Stimulated activated CD4-positive, alpha-beta T cell treated with anti-CD3 and anti-CD28 coated beads, Interleukin-4, amount 100 ng/mL, for 4 hours (primary cell): ENCODE measurements at places on chromosomes 4 and X.

DNA sequence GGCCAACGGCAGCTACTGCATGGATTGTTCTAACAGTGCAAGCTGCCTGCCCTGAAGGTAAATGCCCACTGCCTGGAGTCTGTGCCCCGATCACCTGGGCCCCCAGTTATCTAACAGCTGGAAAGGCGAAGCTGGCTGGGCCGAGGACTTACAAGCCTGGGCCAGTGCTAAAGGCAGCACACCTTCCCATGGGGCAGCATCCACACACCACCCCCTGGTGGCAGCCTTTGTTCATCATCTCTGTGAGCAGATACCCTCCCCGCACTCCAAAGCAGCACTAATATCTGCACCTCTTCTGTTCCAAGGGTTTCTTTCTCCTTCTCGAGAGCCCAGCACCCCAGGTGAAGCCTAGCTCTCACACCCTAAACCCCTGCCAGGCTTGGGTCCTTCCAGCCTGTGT lies 7.6 kb downstream of the SLC2A9 start:
- peak; percentile 22 for DNase-seq

- DNase-seq = no peak
These were observed 37.0 kb downstream of the ZFP42 start for GRCh38 chr4:188032583-188032982.

- no peak for DNase-seq
These were observed 72.4 kb upstream of the GATB start for GRCh38 chr4:151833174-151833573.

- no peak for DNase-seq
These were observed 138.7 kb downstream of the FRYL start for GRCh38 chr4:48641401-48641800.

DNA sequence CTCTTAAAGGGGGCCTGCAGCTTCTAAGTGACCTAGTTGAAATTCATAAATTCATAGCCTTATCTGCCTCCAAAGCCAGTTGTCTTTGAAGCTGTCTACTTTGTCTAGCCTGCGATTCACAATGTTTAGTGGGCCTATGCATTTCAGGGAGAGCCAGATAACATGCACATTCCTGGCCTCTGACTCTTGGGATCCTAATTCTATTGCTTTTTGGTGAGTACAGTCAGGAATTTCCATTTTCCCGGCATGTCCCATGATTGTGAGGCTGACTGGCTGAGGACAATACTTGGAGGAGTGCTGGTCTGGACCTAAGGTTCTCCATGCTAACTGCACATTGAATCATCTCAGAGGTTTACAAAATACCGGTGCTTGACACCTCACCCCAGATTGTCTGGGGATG lies 155.0 kb downstream of the MSL3 start:
- DNase-seq = no peak

- DNase-seq = no peak
These were observed 367.6 kb downstream of the ARHGAP24 start for GRCh38 chr4:85842540-85842939.

GRCh38 chr4:101954975-101955678 lies 164.6 kb downstream of the BANK1 start:
- DNase-seq = no peak

DNA sequence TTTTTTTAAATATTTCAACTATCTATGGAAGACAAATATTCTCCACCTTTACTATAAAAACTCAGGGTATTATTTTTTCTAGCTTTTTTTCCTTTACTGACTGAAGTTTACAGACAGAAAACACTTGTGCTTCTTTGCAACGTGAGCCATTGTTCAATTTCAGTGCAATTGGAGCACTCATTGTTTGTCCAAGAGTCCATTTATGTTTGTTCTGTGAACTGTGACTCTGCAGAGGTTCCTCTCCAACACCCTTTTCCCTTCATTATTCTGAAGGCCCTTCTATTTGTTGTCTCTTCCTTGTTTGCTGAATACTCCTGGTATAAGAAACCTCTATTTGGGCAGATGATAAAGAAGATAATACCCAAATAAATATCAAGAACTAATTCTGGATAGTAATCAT lies 37.4 kb downstream of the DAPP1 start:
- DNase-seq = no peak

DNA sequence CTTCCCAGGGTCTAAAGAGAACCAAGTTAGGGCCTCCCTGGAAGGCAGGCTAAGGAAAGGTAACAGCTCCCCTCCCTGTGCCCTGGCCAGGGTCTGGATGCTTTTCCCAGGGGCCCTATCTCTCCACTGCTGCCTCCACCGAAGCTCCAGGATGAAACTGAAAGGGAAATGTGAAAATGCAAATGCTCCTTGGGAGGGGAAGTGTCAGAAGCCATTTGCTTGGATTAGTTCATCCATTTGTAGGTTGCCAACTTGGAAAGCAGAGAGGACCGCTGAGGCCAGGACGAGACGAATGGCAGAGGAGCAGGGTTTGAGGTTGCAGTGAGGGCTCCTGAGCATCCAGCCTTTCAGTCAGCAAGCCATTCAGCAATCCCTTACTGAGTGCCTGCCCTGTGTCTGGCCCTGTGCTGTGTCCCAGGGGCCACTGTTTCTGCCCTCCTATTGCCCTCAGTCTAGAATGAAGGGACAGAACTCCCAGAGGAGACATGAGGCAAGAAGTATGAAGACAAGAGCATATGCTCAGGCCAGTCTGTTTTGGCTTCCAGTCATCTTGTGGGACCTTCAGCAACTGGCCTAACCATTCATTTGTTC lies 45.9 kb upstream of the PGRMC1 start:
- DNase-seq = no peak

DNA sequence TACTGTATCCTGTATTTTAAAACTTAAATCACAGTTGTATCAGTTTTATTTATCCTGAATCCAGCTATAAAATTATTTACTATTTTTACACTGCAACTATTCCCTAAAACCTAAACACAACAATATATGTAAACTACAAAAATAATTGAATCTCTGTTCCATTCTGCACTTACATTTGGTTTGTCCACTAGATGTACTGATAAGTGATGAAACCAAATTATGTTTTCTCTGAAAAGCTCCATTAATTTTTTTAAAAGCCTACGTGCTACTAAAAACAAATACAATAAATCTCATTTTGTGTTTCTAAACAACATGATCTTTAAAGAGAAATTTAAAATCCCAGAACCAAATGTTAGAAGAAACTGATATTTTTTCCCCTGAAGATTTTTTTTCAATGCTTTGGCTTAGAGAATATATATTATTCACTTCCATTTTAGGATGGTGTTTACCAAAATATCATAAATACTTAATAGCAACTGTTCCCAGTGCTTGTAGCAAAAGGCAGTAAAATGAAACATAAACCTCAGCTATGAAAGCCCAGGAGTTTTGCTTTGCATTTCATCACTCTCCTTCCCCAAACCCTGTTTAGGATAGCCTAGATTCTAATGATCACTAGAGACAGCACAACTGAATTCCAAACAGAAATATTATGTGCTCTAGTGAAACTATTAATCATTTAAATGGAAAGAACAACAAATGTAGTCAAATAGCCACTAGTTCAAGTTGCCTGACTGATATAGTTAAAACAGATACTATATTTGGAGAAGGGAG lies 19.7 kb downstream of the ANTXR2 start:
- no peak for DNase-seq

DNA sequence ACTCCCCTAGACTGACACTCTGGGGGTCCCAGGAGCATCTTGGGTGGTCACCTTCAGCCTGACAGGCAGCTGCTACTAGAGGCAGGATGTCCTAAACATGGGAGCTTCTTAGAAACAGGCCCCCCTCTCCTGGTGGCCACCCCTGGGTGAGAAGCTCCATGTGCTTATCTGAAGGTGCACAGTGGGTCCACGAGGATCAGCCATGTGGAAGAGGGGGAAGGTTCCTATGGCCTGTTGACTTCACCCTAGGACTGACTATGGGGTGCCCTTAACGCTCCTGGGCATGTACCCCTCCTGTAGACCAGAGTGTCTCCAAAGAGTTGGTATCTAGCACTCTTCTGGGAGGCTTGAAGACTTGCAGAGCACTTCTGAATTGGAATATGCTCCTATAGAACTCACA lies 22.9 kb upstream of the WDR1 start:
- no peak for DNase-seq

GRCh38 chrX:15749642-15750610 lies 11.9 kb downstream of the CA5B start:
- DNase-seq = no peak

GRCh38 chrX:153665726-153666306 lies 7.8 kb downstream of the PNCK start:
- DNase-seq = no peak

- DNase-seq = no peak
These were observed 17.6 kb upstream of the KIAA1210 start for GRCh38 chrX:119145241-119145653.

GRCh38 chr4:25493466-25493865 lies 116.4 kb downstream of the ANAPC4 start:
- no peak for DNase-seq

- DNase-seq = no peak
These were observed 367.4 kb upstream of the ARX start for GRCh38 chrX:25383196-25383595.

GRCh38 chrX:24395775-24396174 lies 35.3 kb downstream of the SUPT20HL1 start:
- DNase-seq = no peak

DNA sequence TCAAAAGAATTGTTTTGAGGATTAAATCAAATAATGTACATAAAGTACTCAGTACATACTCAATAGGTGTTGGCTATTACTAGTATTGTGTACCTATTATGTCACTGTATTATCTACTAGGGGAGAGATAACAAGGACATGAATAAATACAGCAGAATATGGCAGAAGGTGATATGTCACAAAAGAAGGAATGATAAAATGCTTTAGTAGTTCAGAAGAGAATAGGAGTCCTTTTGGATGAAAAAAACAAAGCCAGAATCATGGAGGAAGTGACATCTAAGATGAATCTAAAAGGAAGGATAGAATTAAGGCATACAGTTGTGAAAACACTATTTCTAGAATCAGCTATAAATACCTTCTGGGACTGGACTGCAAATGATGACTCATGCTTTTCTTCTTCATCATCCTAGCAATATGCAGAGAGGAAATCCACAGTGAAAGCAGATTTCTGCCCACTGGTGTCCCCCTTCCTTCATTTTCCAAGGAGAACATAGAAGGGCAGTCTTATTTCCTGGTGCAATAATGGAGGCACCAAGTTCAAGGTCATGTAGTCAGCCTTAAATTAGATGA lies 98.7 kb downstream of the GLUD2 start:
- no peak for DNase-seq

- DNase-seq = no peak
These were observed 2.0 kb downstream of the ABLIM2 start for GRCh38 chr4:8156617-8157016.

- no peak for DNase-seq
These were observed 293.2 kb downstream of the UNC5C start for GRCh38 chr4:95255396-95256107.

- no peak for DNase-seq
These were observed 193.4 kb downstream of the FRAS1 start for GRCh38 chr4:78250500-78250899.

DNA sequence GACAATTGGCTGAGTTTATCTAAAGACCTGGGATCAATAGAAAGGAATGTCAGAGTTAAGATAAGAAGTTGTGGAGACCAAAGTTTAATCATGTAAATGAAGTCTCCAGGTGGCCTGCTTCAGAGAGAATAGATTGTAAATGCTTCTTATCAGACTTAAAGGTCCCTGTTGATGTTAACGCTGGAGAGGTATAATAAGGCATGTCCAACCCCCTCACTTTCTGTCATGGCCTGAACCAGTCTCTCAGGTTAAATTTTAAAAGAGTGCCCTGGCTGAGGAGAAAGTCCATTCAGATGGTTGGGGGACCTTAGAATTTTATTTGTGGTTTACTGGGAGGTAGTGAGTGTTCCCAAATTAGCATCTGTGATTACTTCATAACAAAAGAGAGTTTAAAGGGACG lies 86.7 kb downstream of the AKAP4 start:
- no peak for DNase-seq

DNA sequence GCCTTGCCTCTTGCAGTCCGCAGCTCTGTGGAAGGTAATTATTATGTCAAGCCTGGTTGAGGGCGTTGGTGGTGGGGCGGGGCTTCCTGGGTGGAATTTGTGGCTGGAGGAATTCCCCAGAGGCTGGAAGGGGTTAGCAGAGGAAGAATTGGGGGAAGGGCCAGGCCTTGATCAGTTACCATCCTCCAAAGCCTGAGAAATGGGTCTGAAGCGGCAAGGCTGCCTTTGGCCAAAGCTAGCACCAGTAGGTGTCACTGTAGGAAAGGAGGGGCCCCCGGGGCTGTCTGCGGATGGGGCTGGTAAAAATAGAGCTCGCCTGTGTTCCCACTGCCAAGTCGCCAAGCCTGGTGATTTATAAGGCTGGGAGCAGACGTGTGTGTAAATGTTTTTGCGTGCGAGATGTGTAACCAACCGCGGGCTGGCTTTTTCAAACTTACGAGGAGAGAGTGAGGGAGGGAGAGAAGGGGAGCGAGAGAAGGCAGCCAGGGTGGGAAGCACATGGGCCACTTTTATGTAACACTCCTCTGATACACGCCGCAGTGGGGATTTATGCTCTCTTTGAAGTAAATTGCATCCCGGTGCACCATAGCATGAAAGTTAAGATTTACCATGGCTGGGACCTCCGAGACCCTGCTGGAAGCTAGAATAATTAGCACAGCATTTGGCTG lies 367.0 kb downstream of the BCOR start:
- peak; percentile 43 for DNase-seq

GRCh38 chr4:71411981-71412380 lies 73.2 kb downstream of the SLC4A4 start:
- DNase-seq = no peak

DNA sequence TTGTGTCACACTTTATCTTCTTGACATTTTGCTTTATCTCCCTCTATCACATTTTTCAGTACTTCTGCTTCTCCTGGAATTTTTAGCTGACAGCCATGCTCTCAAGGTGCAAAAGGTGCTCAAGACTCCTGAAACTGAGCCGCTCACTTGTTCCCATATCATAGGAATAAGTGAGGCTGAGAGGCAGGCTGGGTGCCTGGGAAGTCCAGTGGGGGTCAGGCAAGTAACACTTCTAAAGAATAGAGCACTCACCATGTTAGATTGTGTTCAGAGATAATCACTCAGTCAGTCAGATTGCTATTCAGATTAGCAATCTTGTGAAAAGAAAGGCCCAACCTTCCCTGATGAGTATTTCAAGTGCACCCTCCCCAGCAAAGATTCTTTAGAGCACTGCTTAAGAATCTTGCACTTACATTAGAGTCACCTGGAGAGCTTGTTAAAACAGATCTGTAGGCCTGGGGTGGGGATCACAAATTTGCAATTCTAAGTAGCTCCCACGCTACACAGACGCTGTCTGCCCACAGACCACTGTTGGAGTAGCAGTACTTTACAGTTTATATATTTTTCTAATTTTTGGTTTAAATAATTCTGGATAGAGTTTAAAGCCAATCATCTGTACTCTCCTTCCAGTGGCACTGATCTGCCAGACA lies 23.1 kb upstream of the LRAT start:
- DNase-seq = no peak

GRCh38 chr4:138650495-138650894 lies 365.1 kb upstream of the NOCT start:
- no peak for DNase-seq

DNA sequence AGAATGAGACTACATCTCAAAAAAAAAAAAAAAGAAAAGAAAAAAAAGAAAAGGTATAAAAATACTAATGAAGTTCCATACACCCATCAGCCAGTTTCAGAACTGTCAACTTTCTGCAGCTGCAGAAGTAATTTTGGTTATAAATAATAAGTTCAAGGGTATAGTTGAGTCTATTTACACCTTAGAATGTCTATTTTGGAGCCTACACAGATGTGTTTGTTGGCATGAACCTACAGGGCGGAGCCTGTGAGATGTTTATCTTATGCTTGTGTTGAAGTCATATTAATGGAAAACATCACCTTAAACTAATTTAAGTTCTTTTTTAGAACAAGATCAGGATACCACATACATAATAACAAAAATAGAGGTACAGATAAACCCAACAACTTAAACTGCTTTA lies 85.8 kb downstream of the RAPGEF2 start:
- DNase-seq = no peak
